ENCODE measurements at places on chromosomes 3 and 15.

DNA sequence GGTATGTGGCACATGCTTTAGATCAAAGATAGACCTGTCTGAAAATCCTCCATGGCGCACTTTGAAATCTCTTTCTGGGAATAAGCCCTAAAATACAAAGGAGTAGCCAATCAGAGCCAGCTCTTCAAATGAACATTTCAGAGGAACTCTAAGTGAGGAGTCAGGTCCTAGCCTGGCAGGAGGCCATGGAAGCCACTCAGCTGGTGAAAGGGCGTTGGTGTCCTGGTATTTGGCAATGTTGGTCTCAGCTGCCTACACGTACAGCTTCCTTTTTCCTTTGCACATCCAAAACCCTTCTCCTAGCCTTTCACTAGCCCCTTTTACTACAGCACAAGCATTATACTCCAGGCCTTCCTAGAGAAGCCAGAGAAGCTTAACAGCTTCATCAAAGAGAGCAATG, 5.5 kb downstream of the WDR73 start:
- DNase-seq = no peak

DNA sequence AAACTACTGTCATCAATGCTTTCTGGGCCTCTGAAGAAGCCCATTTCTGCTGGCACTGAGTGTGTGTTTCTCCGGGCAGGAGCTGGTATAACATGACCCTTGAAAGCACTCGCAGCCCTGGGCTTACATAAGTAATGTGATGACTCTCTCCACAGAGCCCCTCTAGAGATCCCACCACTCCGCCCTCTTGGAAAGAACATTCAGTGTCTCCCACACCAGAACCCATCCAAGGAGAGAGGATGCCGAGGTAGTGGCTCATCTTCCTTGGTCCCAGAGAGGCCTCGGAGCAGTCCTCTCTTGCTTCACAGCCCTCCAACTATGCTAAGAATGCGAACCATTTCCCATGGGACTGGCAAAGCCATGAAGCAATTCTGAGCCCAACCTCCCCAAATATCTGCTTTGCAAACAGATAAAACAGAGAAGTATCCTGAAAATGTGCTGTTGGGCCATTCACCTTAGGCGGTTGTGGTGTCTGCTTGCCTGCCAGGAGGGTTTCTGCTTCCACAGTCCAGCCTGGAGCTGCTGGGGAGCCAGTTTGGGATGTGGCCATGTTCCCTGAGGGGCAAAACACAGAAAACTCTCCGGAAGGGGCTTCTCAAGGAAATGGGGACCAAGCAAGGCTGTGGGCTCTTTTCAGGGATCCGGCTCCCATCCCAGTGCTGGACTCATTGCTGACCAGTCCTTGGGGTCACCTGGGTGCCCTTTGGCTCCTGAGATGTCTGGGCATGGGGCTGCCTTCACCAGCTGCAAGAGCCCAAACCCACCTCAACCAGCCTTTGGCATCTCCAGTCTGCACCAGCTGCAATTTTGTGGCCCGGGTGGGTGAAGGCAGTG, 47.3 kb downstream of the AMOTL2 start:
- DNase-seq = no peak

DNA sequence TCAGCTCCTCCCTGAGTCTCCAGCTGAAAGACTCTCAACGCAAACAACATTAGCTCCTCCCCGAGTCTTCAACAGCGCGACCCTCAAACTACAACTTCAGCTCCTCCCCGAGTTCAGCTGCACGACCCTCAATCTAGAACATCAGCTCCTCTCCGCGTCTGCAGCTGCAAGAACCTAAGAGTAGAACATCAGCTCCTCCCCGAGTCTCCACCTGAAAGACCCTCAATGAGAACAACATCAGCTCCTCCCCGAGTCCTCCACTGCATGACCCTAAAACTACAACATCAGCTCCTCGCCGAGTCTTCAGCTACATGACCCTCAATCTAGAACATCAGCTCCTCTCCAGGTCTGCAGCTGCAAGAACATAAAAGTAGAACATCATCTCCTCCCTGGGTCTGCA, 78.3 kb downstream of the TFRC start:
- no peak for DNase-seq

DNA sequence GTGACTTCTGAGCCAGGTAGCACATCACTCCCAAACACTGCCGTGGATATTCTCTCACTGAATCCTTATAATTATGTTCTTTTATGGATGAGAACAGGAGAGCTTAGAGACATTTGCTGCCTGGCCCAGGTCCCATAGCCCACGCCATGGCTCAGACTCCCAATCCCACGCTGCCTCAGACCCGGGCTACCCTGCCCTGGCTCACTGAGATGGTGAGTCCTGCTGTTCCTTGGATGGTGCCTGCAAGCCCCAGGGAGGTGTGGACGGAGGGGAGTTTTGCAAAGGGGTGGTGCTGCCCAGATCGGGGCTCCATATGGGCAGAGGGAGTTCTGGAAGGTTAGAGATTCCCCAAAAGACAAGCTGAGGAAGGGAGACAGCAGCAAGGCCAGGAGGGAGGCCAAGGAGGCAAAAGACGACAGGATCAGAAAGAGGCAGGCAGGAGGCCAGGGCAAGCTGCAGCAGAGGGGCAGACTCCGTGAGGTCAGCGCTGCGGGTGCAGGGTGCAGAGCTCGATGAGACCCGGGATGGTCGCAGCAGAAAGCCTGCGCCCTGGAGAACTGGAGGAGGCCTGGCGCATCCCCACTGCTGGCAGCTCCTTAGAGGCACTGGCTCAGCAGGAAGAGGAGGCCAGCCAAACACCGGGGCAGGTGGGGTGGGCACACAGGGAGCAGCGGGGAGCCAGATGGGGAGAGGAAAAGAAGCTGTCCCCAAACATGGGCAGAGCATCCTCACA, 95.7 kb upstream of the ALDH1A3 start:
- peak; percentile 57 for DNase-seq

- DNase-seq = no peak
Observed at GRCh38 chr15:69818529-69818928, 279.2 kb downstream of the TLE3 start.

DNA sequence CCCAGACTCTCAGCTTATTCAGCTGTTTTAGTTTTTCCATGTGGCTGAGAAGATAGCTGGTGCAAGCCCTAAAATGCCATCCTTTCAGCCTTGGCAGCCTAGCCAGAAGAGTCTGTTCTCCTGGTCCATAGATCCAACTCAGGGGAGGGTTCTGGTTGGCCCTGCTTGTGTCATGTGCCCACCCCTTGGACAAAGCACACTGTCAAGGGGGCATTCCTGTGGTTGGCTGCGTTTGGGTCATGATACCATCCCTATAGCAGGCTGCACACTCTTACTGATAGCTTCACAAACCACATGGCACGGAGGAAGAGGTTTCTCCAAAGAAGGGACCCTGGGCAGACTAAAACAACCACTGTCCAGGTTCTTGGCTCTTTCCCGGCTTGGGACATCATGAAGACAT, 8.4 kb upstream of the FSTL1 start:
- DNase-seq = no peak

GRCh38 chr15:38562278-38562677, 2.3 kb downstream of the RASGRP1 start:
- DNase-seq = no peak

DNA sequence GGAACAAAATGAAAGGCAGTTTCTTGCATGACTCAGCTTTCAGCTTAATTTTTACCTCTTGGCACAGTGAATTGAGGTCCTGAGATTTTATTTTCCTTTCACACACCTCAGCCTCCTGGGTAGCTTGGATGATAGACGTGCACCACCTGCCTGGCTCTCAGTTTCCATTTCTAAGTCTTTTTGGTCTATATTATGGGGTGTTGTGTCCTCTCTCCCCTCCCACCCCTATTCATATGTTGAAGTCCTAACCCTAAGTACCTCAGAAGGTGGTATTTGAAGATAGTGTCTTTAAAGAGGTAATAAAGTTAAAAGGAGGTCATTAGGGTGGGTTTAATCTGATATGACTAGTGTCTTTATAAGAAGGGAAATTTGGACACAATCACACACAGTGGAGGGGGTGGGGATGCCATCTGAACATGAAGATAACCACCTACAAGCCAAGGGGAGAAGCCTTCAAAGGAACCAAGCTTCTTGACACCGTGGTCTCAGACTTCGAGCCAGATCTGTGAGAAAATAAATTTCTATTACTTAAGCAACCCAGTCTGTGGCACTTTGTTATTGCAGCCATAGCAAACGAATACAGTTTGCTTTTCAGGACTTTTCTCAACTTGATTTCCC, 85.2 kb downstream of the STRIT1 start:
- no peak for DNase-seq
